ENCODE measurements at places on chromosomes 13 and 19.

GRCh38 chr19:6851359-6851758, 36.0 kb upstream of the ADGRE1 start:
- DNase-seq = no peak

GRCh38 chr19:39187552-39187943, 9.2 kb upstream of the NCCRP1 start:
- DNase-seq = no peak

- no peak for DNase-seq
Observed at GRCh38 chr19:47130120-47130588, 481 bp upstream of the SAE1 start.

DNA sequence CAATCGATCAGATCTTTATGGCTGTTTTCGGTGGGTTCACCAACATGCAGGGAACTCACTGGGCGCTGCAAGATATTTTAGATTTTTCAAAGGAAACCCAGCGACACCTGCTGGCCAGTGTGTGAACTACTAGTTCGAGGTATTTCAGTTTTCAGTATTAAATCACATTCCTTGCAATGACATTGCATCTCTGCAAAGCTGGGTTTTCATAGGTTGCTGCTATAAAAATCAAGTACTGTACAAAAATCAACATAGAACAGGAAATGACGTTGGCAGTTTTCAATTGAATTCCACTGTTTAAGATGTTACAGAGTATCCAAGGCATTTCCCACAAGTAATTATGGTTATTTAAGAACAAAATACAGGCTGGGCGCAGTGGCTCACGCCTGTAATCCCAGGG, 17.6 kb downstream of the LIG1 start:
- DNase-seq = peak; percentile 72

- no peak for DNase-seq
Observed at GRCh38 chr13:82717249-82717648, 1165.0 kb downstream of the SLITRK1 start.

DNA sequence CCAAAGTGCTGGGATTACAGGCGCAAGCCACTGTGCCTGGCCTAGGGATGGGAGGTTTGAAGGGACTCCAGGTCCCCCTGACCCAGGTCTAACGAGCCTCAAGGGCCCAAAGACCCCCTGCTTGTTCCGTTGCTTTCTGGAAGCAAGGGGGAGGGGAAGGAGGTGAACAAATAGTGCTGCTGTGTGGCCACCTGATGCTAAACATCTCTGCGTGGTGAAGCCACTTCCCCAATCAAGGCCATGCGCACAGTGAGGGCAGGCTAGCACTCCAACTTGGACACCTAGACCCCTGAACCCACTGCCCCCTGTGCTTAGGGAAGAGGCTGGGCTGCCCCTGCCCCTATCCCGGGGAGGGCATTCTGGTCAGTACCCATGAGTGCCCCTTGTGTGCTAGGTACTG, 24.0 kb downstream of the CARM1 start:
- no peak for DNase-seq

DNA sequence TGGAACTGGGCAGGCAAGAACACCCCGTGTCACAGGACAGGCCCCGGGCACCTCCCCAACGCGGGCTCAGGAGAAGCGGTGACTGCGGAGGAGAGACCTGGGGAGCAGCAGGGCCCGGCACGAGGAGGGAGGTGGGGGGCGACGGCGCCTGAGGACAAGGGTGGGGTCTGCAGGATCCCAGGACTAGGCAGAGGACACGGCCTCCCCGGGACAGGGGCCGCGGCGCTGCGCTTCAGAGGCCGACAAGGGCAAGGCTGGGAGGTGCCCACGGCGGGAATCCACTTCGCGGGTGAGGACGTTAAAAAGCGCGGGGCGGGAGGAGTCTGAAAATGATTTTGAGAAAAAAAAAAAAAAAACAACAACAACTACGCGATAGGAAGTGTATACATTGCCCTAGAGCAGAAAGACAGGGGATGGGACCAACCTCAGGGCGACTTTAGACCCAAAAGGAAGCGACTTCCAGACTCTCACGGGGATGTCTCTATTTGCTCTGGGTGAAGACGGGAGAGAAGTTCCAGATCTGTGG, 44.9 kb downstream of the ZNF611 start:
- peak; percentile 62 for DNase-seq

DNA sequence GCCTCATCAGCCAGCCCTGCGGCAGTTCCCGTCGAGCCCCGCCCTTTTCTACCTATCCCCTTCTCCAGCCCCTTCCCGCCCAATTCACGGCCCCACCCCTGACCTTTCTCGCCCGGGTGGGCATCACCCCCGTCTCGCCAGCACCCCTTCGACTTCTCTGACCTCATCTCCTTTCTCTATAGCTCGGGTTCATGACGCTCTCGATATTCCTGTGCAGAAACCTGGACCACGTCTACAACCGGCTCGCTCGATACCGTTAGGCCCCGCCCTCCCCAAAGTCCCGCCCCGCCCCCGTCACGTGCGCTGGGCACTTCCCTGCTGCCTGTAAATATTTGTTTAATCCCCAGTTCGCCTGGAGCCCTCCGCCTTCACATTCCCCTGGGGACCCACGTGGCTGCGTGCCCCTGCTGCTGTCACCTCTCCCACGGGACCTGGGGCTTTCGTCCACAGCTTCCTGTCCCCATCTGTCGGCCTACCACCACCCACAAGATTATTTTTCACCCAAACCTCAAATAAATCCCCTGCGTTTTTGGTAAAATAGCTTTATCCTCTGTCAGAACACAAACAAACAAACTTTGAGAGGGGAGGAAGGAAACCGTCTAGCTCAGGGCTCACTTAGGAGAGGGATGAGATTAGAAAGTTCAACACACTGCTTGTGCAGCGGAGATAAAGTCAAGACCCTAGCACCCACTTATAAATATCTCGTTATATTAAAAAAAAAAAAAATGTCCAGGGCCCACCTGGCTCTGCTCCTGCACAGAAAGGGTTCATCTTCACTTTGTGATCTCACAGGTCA, 5.1 kb downstream of the CD37 start:
- peak; percentile 60 for DNase-seq

DNA sequence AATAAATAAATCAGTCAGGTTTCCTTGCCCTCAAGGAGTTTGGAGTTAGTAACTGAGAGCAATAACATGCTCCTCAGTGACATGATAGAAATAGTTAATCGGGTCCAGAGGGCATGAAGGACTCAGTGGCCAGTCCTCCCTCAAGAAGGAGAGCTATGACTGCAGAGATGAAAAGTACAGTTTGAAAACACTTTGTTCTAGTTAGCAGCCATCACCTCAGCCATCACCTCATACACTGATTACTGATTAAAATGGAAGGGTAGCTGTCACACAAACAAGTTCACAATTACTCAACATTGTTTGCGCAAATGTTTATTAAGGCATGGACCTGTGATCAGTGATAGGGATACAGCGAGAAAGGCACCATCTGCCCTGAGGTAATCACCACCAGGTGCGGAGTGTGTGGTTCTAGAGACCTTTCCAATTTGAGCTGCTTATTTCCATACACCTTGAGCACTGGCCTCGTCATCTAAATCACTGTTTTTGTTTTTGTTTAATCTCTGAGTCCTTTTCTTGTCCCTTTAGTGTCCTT, 85.3 kb upstream of the RAP2A start:
- no peak for DNase-seq

All from WTC11 (cell line).